ENCODE measurements at places on chromosomes 11 and 22. TPM values are rescaled to one million over a fixed set of nuclear protein-coding genes. Genes with fewer than 3 reads are reported as not detected.
A peak's percentile ranks its signal among the peaks of the same experiment; 100 is the strongest.

GRCh38 chr22:37239336-37240239, 4.5 kb downstream of the RAC2 start:
- no peak for DNase-seq
- H3K27me3 ChIP-seq, result no peaks in the 10 kb centered on the region
- no peak overlapping the region for H3K4me3 ChIP-seq
- peaks cover 14% of the 10 kb centered on the region for H3K36me3 ChIP-seq
- no peak overlapping the region for H3K27ac ChIP-seq

The SLC22A9 gene
- not detected for total RNA-seq

The TNNI2 gene
- total RNA-seq, result 43.3 TPM

The SEC14L6 gene
- total RNA-seq, result not detected

The OR6T1 gene
- total RNA-seq, result not detected

The DDI1 gene
- total RNA-seq, result not detected

- H3K4me3 ChIP-seq, result no peak overlapping the region
- H3K4me1 ChIP-seq, result peaks cover 27% of the 10 kb centered on the region
- H3K27ac ChIP-seq, result peak overlapping the region; percentile 8
- DNase-seq, result peak; percentile 27
- H3K27me3 ChIP-seq, result no peaks in the 10 kb centered on the region
- peaks cover 10% of the 10 kb centered on the region for H3K36me3 ChIP-seq
Measured at GRCh38 chr11:19800162-19800561, 87.5 kb downstream of the NAV2 start.

DNA sequence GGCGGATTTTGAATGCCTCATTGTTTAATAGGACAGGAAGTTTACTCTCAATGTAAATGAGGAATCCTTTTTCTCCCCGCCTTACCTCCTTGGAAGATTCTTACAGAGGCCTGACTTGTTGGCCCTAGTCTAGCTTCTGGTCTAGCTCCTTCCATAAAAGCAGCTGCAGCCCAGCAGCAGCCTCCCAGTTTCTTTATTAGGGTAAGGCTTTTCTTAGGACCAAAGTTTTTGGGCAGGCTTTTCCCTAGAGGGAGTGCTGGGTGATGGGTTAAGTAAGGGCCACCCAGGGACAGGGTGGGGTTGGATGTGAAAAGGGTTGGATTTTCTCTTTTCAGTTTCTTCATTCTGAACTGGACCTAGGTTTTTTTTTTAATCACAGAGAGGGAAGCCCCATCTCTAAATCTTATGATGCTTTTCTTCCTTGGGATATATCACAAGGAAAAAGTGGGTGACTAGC, 49.7 kb downstream of the LIF start:
- H3K4me1 ChIP-seq, result peaks cover 33% of the 10 kb centered on the region
- peak overlapping the region; percentile 66 for H3K4me3 ChIP-seq
- no peaks in the 10 kb centered on the region for H3K36me3 ChIP-seq

Measured in MCF 10A (cell line).